ENCODE measurements at places on chromosomes 12 and 14.
A peak's percentile ranks its signal among the peaks of the same experiment; 100 is the strongest.

DNA sequence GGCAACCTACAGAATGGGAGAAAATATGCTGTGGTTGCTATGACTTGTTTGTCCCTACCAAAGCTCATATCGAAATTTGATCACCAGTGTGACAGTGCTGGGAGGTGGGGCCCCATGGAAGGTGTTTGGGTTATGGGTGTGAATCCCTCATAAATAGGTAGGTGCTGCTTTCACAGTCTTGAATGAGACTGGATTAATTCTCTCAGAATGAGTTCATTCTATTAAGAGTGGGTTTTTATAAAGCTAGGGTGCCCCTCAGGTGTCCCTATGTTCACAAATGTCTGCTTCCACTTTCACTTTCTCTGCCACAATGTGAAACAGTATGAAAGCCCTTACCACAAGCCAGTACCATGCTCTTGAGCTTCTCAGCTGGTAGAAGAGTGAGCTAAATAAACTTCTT, 133.5 kb downstream of the CPNE8 start:
- DNase-seq: peak; percentile 1

DNA sequence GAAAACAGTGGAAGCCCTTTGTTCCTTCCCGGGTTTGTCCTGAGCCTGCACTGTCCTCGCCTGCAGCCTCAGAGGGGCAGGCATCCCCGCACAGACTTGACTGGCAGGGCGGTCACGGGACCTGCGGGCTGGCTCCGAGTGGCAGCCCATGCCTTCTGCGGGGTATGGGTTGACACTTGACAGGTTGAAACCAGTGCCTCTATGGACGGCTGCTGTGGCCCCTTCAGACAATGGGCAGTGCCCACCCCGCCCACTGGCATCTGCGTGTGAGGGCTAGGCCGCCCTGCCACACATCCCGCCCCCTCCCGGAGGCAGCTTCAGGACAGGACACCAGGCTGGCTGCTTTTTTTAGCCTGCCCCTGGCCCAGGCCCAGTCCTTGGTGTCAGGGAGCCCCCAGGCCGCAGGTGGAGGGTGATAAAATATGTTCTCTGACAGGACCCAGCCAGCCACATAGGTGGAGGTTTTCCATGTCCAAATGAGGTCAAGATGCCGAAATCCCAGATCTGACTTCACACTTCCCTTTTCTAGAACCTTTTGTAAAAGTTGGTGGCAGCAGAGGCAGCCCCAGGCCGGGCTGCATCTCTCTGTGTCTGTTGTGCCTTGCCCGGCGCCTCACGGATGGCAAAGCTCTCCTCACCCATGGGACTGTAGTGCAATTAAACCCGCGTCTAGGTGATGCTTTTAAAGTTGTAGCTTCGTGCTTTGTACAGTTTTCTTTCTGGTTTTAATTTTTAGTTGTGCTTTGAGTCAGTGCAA, 10.0 kb downstream of the ANKRD9 start:
- DNase-seq: no peak

DNA sequence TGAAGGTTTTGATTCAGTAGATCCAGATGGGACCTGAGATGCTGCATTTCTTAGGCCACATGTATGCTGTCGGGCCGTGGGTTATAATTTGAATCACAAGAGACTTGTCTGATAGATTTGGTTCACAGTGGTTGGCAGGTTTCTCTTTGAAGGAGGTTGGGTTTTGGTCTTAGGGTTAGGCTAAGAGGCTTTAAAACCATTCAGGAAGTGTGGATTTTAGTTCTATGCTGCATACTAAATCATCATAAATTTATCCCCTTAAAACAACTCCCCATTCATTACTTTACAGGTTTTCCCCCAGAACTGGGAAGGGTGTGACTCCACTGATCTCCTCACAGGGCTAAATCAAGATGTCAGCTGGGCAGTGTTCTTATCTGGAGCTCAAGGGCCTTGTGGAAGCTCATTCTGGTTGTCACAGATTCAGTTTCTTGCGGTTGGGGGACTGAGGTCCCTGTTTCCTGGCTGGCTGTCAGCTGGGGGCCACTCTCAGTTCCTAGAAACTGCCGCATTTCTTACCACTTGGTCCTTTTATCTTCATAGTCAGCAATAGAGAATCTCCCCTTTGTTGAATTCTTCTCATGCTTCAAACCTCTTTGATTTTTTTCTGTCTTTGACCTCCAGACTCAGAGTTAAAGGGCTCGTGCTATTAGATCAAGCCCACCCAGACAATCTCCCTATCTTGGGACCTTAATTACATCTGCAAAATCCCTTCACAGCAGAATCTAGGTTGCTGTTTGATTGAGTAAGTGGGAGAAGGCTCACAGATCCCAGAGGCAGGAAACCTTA, 20.6 kb upstream of the PCNX1 start:
- DNase-seq: no peak

DNA sequence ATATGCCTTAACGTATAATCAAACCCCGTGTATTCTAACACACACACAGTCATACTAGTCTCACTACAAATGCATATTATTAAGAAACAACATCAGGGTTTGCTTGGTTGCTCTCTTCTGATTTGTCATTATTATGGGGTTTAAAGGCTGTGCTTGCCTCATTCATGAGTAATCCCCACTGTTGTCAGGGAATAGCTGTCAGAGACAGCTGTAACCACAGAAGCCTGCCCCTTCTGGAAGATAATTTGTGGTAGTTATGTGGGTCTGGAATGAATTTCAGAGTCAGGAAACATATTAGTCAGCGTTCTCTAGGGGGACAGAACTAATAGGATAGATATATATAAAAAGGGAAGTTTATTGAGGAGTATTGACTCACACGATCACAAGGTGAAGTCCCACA, 456.9 kb upstream of the TMEM132C start:
- DNase-seq: no peak

GRCh38 chr14:85546390-85546789, 16.4 kb downstream of the FLRT2 start:
- no peak for DNase-seq

DNA sequence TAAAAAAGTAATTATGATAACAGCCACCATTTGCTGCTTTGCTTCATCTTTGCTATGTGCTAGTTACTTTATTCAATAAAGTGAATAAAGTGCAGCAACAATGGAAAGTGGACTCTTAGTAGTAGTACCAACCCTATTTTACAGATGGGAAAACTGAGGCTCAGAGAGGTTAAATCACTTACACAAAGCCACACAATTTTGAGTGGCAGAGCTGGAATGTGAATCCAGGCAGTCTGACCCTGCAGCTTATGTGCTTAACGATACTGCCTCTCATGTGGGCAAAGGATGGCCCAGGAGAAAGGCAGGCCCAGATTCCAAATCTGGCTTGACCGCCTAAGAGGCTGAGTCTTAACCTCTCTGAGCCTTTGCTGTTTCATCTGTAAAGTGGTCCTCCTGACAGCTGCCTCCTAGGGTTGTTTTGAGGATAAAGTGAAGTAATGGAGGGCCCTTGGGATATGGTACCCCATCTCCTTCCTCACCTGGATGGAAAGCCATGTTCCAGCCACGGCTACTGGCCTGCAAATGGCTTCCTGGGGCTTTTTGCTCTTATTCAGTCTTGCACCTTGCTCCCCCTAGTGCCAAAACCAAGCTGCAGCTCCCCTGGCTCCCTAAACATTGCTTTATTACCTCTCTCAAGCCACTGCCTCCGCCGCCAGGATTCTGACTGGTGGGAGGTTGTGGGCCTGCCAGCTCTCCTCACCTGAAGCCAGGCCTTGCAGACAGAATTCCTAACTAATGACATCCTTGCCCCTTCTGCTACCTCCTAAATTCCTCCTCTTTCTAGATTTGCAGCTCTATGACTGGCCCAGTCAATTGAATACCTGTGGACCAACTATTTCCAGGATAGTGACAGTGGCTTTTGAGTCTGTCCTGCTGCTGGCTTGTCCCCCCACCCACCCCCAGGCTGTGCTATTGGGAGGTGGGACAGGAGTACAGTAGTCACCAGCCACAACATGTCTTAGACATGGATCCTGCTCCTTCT, 283.3 kb upstream of the PWP1 start:
- peak; percentile 75 for DNase-seq

GRCh38 chr12:45232756-45233372, 17.0 kb downstream of the ANO6 start:
- no peak for DNase-seq

DNA sequence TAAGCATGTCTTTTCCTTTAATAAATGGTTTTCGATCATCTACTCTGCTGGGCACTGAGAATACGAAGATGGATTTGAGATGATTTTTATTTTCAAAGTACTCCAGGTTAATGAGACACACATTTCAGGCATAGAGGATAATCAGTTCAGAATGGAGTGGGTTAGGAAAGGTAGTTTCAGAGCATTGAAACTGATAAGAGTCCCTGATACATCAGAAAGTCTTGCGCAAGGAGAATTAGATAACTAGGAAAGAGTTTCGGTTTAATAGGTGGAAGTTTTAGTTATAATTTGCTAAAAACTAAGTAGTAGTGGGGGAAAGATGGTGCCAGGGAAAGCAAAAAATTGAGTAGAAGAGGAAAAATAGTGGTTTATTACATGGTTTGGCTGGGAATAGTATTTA, 50.1 kb downstream of the ZDHHC17 start:
- DNase-seq: no peak

GRCh38 chr14:62162998-62163589, 400.9 kb downstream of the SNAPC1 start:
- no peak for DNase-seq

DNA sequence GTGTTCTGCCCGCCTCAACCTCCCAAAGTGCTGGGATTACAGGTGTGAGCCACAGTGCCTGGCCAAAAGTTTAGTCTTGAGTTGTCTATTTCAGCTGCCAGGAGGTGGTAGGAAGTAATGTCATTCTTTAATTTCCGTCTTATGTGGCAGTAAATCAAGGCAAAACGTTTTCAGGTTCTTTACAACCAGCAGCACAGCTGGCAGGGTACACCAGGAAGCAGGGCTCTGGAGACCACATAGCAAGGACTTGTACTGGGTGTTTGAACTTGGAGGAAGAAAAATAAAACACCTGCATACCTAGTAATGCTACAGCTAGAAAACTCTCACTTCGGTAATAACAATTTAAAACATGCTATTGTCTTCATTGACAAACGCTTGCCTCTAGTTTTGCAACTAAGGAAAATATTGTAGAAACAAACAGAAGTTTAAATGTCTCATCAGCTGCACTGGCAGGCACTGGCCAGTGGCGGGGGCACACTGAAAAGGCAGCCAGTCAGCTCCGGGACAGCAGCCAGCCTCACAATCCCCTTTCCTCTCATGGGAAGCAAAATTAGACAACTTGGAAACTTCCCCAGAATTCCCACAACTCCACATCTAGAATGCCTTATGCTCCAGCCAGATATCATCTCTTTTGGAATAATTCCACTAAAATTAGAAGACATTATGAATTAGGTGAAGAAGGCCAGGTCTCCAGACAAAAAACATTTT, 72.2 kb downstream of the CLIP1 start:
- no peak for DNase-seq
